Sigmoid colon (tissue), 7 donors: ENCODE measurements at places on chromosomes 6 and 20. TPM values are rescaled to one million over a fixed set of nuclear protein-coding genes. Genes with fewer than 3 reads are reported as not detected.

GRCh38 chr20:884983-885952 is 30.9 kb downstream of the ANGPT4 start:
- no peak for DNase-seq

DNA sequence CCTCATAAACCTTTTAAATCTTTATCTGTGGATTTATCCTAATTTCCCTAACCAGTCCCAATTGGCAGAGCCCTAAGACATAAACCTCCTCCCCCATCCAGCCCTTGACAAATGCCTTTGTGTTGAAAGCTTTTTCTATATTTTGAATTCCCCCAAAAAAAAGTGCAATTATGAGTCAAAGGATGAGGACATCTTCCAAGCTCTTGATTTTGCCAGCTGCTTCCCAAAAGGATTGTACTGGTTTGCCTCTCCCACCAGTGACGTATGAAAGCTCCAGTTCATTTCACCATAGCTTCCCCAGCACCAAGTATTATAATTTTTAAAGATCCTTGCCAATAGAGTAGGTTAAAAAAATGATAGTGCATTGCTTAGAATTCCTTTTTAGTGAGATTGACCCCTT is 38.9 kb downstream of the SIRPA start:
- no peak for DNase-seq

GRCh38 chr20:1565461-1565860 is 8.0 kb upstream of the SIRPD start:
- DNase-seq, result no peak

GRCh38 chr20:35595456-35595855 is 20.2 kb upstream of the SPAG4 start:
- no peak for DNase-seq

DNA sequence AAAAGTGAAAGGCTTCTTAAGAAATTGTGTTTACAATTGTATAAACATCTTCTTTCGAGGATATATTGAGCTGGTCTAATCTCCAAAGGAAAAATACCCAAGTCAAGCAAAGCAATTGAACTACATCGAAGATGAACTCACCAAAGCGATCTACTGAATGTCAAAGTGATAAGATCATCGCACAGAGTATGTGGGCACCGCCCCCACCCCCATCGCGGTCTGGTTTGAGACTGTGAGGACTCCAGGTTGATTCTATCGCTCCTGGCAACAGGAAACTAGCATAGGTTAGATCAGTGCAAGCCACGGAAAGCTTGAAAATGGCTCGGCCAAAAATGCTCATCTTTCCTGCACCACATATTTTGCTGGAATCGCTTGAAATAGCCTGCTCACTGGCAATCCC is 133.2 kb upstream of the RPS6KA2 start:
- no peak for DNase-seq

DNA sequence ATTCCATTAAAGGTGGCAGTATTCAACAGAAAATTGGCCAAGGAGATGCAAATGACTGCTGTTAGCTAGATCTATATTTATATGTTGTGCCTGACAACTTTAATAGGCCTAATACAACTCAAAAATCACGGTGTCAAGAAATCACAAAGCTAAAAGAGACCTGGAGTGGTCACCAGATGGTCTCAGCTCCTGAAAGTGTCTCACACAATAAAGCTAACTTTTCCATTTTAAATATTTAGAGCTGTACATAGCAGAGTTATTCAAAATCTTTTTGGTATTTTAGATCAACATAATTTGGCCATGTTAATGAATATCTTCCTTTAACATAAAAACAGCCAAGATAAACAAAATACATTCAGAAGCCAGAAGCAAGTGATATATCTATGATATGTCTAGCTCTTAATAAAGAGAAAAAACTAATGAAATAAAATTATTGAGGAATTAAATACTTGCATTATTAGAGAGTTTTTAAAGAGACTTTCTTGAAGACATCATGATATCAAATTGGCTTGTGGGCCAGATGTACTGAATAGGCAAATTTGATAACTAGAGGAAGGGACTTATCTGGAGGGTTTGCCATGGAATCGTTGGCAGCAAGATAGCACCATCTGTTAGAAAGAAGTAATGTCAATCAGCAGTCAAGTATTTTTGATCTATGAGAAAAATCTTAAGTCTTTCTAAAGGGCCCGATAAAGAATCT is 84.9 kb upstream of the SCAF8 start:
- no peak for DNase-seq

DNA sequence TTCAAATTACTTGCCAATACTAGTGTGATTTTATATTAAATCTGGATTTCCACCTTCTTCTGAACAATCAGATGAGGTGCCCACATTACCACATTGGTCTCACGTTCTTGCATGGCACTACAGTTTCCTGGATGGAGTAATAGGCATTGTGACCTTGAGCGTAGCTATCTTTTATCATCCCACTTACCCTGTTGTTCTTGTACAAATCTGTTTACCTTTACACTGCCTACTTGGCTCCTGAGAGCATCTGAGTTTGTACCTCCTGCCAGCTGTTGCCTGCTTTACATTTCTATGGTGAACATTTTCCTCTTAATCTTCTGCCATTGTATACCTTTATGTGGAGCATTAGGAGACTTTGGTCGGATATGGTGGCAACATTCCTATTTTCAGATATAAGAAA is 90.7 kb downstream of the AKAP7 start:
- no peak for DNase-seq

DNA sequence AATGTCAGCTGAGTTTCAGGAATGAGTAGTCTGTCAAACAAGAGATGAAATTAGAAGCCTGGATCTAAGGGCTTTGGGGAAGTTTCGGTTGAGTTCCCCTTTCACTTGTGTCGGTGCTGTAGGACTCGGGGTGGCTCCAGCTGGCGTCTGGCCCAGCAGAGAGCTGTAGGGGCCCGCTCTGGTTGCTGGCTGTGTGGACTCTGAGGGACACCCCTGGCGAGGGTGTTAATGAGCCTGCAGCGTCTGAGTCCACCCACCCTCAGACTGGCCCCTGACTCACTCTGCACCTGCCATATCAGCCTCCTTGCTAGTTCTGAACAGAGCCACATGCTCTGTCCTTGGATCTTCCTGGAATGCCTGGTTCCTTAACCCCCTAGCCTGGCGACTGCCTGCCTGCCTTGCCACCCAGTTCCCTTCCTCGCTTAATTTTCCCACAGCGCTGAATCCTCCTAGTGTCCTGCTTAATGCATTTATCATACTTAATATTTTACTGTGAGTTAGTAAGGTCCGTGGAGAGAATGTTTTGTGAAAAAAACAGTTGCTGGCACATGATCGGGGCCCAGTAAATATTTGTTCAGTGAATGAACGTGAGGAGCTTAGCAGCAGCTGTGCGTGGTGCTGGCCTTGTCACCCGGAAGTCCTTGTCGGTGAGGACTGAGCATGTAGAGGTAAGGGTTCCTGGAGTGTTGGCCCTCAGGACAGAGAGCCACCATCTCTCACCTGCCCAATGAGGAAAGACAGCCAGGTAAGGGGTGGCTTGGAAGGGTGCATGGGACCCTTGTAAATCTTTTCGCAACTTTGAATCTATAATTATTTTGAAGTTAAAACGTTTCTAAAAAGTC is 1.6 kb downstream of the DNAJC5 start:
- no peak for DNase-seq

GRCh38 chr20:3045042-3045815 is 623 bp upstream of the MRPS26 start:
- DNase-seq, result peak; percentile 90

DNA sequence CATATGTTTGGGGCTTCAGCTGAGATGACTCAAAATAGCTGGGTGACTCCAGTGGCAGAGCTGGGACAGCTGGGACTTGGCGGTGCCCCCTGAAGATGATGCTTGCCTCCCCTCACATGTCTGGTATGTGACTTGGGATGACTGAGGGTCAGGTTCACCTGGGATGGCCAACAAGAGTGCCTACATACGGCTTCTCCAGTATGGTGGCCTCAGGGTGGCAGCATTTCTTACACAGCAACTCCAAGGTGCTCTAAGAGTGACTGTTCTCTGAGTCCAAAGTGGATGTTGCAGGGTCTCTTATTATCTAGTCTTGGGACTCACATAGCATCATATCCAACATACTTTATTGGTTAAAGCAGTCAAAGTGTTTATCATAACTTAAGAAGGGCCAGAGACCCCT is 87.8 kb upstream of the CENPW start:
- no peak for DNase-seq

DNA sequence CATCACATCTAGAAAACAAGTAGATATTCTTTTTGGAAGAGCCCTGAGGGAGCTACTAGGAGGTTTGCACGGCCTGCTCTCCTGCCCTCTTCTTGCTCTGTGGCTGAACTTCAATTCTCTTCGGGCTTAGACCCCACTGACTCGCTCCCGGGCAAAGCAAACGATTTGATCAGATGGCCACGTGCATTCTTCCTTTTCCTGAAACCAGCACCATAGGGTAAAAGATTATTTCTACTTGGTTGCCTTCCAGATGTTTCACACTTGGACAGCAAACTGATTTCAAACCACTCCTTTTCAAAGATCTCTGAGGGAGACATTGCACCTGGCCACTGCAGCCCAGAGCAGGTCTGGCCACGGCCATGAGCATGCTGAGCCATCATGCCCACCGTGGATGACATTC is at the start of gene SLC22A1:
Gene SLC22A1 (plus strand): TSS at position 258 of the 400 bp plus-strand sequence. CDS start 121 bp downstream, at position 379.
- no peak for DNase-seq

- no peak for DNase-seq
Measured at GRCh38 chr6:168451805-168452517, 11.0 kb downstream of the SMOC2 start.

- peak; percentile 92 for DNase-seq
Measured at GRCh38 chr6:7261032-7261841, 51.8 kb downstream of the SSR1 start.

GRCh38 chr6:15420959-15421438 is 175.1 kb downstream of the JARID2 start:
- no peak for DNase-seq

- no peak for DNase-seq
Measured at GRCh38 chr20:41670631-41671030, 52.5 kb upstream of the CHD6 start.

DNA sequence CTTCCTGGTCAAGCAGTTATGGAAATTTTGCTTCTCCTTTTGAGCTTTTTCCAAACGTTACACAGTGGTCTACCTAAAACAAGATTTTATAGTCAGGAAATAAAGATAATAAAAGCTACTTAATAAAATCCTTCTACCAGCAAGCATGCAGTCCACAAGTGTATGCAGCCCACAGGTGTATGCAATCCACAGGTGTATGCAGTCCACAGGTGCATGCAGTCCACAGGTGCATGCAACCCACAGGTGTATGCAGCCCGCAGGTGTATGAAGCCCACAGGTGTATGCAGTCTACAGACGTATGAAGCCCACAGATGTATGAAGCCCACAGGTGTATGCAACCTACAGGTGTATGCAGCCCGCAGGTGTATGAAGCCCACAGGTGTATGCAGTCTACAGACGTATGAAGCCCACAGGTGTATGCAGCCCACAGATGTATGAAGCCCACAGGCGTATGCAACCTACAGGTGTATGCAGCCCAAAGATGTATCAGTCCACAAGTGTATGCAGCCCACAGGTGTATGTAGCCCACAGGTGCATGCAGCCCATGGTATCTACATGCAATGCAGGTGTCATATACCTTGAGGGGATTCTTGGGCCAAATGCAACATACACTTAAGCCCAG is 26.4 kb upstream of the OCSTAMP start:
- peak; percentile 35 for DNase-seq

DNA sequence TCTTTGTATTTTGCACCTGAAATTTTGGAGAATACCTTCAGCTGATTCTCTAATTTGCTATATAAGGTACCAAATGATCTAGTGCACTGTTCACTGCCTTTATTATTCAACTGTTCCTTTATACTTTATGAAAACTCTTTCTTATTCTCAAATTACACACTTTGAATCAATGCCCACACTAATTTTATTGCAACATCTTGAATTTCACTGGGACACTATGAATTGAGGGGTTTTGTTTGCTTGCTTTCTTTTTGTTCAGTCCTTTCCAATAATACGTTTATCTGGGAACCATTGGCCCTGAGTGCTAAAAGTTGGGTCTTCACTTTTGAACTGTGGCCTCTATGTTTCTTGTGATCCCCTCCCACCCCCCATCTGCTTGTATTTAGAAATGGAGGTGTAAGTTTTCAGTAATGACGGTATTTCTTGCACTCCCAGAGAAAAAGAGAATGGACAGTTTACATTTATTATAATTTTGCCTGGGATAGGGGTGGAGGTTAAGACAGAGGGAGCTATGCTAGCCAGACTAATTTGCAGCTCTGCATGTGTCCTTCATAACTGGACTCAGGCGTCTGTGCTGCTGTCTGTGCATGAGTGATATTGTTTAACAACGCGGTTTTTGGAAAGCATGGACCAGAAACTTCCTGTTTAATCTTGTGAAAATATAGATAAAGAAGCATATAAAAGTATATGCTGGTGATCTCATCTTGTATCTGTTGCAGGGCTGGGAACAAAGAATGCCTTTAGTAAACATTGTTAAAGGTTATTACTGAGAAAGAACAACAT is 98.1 kb downstream of the DNAH8 start:
- DNase-seq, result no peak

DNA sequence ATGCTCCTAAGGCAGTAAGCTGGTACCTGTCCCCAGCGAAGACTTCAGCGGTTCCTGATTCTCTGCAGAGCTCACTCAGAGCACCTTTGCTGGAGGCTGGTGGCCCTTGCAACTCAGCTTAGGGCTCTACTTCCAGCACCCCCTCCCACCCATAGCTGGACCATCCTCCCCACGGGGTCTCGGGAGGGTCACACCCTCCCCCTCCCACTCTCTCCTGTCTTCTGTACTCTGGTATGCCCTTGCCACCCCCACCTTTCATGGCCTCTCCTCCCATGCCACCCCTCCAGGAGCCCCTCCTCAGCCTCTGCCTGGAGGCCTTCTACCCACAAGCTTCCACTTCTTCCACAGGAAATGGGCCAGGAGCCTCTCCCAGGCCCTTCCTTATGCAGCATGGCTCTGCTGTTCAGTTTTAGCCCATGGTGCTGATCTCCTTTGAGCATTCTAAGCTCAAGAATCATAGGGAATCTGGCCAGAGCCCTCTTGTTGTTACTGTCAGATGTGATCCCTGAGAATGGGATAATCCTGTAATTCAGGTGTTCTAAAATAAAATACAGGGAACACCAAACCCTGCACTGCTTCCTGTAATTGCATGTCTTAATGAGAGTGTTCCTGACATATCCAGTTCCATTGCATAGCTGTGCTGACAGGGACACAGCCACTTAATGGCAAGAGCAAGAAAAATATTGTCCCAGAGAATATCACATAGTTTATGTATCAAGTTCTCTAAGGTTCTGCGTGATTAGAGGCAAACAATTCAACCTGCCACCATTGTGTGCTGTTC is 142.1 kb downstream of the SYNDIG1 start:
- DNase-seq, result no peak

Gene DLL1
- 4.6 TPM for total RNA-seq

Gene BNIP5
- not detected for total RNA-seq

Gene KCNB1
- 20.6 TPM for total RNA-seq

Gene ZSCAN26
- total RNA-seq, result 28.1 TPM

Gene ENPP1
- total RNA-seq, result 3.9 TPM

Gene C20orf141
- total RNA-seq, result not detected

Gene RBPJL
- total RNA-seq, result not detected
